Renal cortex interstitium (tissue), 15 donors: ENCODE measurements at places on chromosomes 7 and 10. TPM values are rescaled to one million over a fixed set of nuclear protein-coding genes. Genes with fewer than 3 reads are reported as not detected.

DNA sequence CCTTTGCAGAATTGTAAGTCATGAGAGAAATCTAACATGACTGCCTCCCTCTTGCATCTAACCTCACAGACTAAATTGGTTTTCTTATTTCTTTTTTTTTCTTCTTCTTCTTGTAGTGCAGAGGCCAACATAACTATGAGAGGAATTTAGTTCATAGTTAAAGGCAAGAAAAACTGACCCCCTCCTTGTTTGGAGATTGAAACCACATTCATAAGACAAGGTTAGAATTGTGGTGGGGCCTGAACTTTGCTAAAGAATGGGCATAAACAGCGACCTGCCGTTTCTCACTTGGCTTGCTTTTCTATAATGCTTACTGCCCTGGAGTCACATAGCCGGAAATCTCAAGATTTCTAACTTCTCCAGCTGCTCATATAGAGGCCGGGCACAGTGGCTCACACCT is 2.4 kb upstream of the POLM start:
- no peak for DNase-seq

- DNase-seq, result no peak
These were observed 122.0 kb downstream of the ADARB2 start for GRCh38 chr10:1615186-1615954.

DNA sequence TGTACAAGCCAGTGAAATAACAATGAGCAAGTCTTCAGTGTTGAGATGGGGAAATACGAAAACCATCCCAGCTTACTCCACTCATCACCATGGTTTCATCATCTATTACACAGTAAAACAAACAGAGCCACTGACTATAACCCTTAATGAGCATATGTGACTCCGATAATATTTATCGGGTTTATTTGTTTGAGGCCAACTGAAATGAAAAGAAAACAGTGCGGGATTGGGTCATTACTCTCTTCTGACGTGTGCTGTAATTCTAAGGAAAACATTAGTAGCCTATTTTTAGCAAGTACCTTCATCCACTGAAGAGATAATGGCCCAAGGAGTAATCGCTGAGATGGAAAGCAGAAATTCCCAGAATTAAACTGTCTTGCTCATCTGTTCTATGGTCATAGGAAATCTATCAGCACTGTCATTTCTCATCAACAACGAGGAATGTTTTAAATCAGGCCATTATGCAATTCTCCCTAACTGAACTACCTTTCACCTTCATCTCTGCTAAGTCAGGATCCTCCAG is 716.5 kb downstream of the INHBA start:
- no peak for DNase-seq

GRCh38 chr10:59323036-59323459 is 39.3 kb downstream of the FAM13C start:
- no peak for DNase-seq

GRCh38 chr7:81236560-81236959 is 317.7 kb upstream of the SEMA3C start:
- DNase-seq, result no peak

The ANKRD1 gene
- polyA plus RNA-seq, result 0.82 TPM

The BEND7 gene
- polyA plus RNA-seq, result 37.9 TPM

The GARIN1A gene
- 2.7 TPM for polyA plus RNA-seq

The FXYD4 gene
- 0.22 TPM for polyA plus RNA-seq

The PRSS37 gene
- polyA plus RNA-seq, result 0.68 TPM

The NPY4R gene
- polyA plus RNA-seq, result not detected

The AKR1C2 gene
- polyA plus RNA-seq, result 4.7 TPM

The HMX2 gene
- polyA plus RNA-seq, result 1.5 TPM
